ENCODE measurements at places on chromosomes 12 and 14.

GRCh38 chr12:28294300-28294699 lies 104.0 kb downstream of the CCDC91 start:
- DNase-seq: no peak

DNA sequence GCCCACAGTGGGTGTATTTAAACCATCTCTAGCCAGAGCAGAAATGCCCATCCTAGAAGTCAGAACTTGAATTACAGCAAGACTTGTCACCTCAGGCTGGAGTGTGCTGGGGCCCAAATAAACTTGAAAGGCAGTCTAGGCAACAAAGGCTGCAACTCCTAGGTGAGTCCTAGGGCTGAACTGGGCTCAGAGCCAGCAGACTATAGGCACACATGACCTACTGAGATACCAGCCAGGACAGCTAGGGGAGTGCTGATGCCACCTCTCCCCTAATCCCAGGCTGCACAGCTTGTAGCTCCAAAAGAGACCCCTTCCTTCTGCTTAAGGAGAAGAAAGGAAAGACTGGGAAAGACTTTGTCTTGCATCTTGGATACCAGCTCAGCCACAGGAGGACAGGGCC lies 106.0 kb downstream of the TXNDC16 start:
- no peak for DNase-seq

DNA sequence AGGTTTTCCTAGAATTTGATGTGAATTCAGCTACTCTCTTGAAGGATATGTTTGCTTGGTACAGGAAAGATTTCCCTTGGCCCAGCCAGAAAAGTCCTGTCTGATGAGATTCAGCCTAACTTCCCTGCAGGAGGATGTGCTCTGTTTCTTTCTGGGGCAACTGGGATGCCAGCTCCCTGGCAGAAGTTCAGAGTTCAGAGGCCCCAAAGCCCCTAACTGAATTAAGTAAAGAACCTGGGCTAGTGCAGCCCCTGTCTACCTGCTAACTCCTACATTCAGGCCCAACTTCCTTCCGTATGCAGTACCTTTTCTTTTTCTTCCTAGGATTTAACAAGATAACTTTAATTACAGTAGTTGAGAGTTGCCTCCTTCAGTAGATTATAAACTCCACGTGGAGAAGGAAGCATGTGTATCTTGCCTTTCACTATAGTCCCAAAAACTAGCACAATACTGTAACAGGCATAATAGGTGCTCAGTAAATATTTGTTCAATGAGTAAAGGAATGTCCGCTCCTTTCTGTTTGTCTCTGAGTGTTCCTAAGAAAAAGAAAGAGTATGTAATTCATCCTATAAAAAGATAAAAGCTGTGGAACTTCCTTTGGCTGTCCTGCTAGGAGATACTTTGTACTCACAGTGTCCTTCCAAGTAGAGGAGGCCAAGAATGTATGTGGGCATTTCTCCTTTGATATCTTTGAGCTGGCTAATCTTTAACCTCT lies 141.0 kb downstream of the SLC8A3 start:
- no peak for DNase-seq

GRCh38 chr12:57250541-57250940 lies 446 bp downstream of the STAC3 start:
- no peak for DNase-seq

DNA sequence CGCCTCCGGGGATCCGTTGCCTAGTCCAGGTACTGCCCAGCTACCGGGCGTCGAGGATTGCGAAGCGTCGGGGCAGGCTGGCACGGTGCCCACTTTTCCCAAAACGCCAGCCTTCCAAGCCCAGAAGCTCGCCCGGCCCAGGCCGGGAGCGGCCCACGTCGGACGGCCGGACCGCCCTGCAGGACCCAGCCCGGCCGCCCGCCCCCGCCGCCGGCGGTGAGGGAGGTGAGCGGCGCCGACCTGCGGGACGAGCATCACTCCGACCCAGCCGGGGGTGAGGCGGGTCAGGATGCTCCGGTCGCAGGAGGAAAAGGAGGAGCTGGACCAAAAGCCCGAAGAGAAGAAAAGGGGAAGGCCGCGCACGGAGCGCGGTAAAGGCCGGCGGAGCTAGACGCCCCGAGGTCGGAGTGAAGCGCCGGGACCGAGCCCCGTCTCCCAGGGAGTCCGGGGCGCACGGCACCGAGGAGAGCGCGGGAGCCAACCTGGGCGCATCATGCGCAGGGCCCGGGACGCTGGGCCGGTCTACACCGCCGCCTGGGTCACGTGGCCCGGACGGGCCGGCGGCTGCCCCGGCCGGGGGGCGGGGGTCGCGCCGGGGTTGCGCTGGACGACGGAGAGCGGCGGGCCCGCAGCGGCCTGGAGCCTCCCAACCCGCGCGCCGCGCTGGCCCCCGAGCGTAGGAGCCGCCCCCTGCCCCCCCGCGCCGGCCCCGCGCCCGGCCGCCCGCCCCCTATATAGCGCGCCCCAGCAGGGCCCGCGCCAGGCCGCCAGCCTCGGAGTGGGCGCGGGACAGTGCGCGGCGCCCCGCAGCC lies at the start of gene AQP5:
TSS of gene AQP5 (plus strand) at position 762 of the 812 bp plus-strand sequence. CDS start 146 bp downstream, outside the sequence.
- DNase-seq: no peak

GRCh38 chr12:14774074-14774905 lies 29.0 kb downstream of the WBP11 start:
- peak; percentile 71 for DNase-seq

DNA sequence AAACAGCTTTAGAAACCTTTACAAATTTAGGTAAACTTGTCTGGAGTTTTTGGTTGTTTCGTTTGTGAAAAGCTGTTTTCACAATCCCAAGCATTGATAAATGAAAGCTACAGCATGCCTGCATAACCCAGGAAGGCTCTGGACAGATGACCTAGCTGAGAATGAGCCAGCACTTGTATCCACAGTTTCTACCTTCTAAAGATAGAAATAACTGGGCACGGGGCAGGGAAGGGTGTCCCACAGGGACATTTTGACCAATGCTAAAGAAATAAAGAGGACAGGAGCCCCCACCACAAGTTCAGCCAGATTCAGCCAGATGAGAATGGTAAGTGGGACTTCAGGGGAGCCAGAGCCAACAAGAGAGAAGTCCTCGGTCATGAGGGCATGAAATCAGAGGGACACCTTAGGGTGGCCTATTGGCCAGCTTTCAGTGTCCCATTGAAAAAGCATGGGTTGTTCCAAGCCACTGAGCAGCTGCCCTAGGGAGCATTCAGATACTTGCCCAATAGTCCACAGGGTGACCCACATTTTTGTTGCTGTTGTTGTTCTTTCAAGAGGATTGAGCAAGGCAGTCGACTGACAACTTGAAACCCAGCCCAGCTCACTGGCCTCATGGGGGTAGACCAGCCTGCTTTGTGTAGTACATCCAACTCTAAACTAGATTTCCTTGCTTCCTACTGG lies 140.3 kb upstream of the NUDT4 start:
- DNase-seq: no peak

DNA sequence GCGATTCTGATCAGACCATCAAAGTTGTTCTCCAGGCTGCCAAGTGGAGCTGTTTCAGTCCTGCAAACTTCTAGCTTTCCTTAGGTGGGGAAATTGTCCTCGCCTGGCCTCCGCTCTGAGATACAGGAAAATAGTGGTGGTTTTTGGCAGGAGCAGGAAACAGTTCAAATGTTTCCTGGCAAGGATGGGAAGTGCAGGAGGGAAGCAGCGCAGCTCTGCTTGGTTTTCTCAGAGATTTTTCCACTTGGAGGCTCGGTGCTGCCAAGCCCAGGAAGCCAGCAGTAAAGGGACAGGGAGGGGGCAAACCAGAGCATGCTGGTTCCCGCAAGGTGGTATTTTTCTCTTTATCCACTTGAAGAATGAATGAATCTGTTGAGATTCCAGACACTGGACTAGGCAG lies 17.0 kb downstream of the TMEM63C start:
- no peak for DNase-seq

GRCh38 chr12:121430833-121431415 lies 31.0 kb downstream of the RNF34 start:
- no peak for DNase-seq

DNA sequence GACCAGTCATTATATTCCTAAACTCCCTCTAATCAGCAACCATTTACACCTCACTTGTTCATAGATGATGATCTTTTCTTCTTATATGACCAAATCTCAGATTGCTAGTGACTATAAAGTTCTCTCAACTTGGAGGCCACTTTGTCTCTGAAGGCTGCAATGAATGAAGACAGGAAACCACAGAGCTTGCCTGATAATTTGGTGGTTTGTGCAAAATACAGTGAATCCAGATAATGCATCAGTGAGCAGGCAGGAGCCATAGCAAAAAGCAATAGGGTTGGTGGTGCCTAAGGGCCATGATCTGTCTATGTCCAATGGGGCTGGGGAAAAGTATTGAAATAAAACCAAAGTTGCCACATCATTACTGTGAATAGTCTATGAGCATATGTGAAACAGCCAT lies 123.8 kb upstream of the LRFN5 start:
- DNase-seq: no peak

- DNase-seq: no peak
Observed at GRCh38 chr14:20603813-20604690, 12.9 kb upstream of the RNASE12 start.

- no peak for DNase-seq
Observed at GRCh38 chr12:84619053-84619571, 293.5 kb downstream of the SLC6A15 start.

- DNase-seq: peak; percentile 16
Observed at GRCh38 chr12:92034858-92035401, 110.7 kb downstream of the BTG1 start.

GRCh38 chr12:43758247-43758727 lies 303 bp downstream of the PUS7L start:
- peak; percentile 7 for DNase-seq

DNA sequence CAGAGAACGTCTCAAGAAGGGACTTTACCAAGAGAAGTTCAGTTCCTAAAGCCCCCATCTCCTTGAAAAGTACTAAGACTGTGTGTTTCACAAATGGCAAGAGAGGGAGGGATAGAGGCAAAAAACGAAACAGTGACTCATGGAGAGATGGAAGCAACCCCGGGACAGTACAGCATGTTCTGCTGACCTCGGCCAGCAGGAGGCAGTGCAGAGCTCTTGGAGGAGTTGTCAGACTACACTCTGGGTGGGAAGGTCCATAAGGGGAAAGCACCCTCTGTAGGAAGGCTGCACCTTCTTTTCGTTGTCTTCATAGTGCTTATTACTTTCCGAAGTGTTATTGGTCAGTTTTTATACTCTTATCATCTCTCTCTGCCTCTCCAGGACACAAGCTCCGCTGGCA lies 525.2 kb upstream of the CCDC196 start:
- DNase-seq: no peak

DNA sequence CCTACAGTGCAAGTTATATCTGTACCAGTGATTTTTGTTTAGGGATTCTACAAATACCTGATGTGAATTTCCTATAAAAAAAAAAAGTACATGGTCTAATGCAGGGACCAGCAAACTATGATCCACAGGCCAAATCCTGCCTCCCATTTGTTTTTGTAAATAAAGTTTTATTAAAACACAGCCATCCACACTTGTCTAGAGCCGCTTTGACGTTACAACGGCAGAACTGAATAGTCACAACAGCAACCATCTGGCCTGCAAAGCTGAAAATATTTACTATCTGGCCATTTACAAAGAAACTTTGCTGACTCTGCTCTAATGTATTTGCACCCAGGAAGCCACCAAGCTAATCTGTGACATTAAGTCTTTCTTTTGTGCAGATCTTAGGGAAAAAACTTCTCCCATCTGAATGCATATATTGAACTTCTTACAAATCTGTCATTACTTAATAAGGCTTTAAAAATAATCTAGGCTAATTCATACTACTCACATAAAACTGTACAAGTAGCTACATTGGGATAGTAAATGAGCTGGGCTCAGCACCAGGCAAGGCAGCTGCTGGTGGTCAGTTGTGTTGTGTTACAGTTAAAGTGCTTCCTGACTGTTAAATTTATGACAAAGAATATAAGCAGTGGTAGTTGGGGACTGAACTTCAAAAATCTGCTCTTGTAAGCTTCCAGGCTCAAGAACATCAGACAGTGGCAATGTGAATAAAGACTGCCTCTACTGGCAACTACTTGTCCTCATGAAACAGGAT lies 303.3 kb downstream of the MED13L start:
- DNase-seq: no peak

DNA sequence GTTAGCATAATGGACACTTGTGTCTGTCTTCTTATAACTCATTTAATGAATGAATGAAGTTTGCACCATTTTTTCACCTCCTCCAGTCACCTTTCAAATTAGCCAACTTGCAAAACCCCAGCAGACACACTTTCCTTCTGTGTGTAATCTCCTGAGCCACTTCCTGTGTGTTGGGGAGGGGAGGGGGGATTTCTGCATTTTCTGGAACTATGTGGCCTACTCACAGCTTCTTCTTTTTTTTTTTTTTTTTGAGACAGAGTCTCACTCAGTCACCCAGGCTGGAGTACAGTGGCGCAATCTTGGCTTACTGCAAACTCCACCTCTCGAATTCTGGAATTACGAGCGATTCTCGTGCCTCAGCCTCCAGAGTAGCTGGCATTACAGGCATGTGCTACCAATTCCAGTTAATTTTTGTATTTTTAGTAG lies 4.1 kb upstream of the SERPINA1 start:
- DNase-seq: no peak

- no peak for DNase-seq
Observed at GRCh38 chr12:61854902-61855301, 405.3 kb upstream of the USP15 start.

DNA sequence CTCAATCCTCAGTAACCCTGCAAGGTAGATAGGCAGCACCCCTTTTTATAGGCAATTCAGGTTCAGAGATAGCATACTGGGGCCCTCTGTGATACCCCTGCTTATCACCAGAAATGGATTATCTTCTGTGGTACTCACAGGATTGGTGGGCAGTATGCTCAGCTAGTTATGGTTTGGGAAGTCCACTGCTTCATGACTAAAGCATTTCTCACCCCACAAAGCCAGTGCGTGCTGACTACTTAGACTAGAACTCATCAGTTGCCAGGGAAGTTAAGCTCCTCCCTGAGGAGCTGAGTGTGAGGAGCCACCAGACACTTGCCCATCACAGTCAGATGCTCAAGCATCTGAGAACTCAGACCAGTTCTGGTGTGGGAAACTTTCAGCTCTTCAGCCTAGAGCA lies 76.3 kb downstream of the SCAF11 start:
- no peak for DNase-seq

GRCh38 chr12:43357141-43357540 lies 194.9 kb downstream of the ADAMTS20 start:
- DNase-seq: no peak

- no peak for DNase-seq
Observed at GRCh38 chr14:103830511-103831270, 16.7 kb downstream of the PPP1R13B start.

GRCh38 chr14:33230021-33230420 lies 291.3 kb downstream of the NPAS3 start:
- DNase-seq: no peak

GRCh38 chr14:93033983-93034670 lies 81.6 kb downstream of the ITPK1 start:
- DNase-seq: no peak

GRCh38 chr14:65043893-65044595 lies 57.3 kb downstream of the FNTB start:
- DNase-seq: no peak

Measured in stimulated activated CD4-positive, alpha-beta T cell treated with anti-CD3 and anti-CD28 coated beads, TNF-alpha, amount 100 ng/mL, for 1 hour (primary cell).